GM23338 (cell line): ENCODE measurements at places on chromosomes 2 and 18. TPM values are rescaled to one million over a fixed set of nuclear protein-coding genes. Genes with fewer than 3 reads are reported as not detected.

Gene PPP1R1C
- total RNA-seq = 3.5 and 5.7 TPM in 2 replicates

Gene BMP10
- not detected in 2 replicates for total RNA-seq

Gene GCG
- not detected in 2 replicates for total RNA-seq

Gene CHST10
- 22.2 and 24.5 TPM in 2 replicates for total RNA-seq

Gene ACTR2
- 87.6 and 95.8 TPM in 2 replicates for total RNA-seq

Gene ADRA2B
- 5.9 and 7.9 TPM in 2 replicates for total RNA-seq

DNA sequence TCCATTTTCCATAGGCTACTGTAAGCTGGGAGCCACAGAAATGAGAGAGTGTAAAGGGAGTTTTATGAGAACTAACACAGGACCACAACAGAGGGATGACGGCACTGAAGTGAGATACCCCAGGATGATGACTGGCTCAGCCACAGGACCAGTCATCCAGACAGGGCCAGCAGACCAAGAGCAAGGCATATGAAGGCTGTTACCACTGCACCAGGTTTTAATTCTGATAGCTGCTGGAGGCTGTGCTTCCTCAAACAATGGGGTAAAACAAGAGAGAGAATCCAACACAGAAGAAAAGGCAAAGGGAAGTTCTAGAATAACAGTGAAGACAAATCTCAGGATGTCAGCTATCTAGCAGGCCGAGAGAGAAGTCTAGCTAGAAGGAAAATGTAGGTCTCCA, 94.9 kb downstream of the BCL2 start:
- no peaks in the 10 kb centered on the region for H3K36me3 ChIP-seq
- no peak overlapping the region for H3K4me3 ChIP-seq
- DNase-seq = no peak
- no peak overlapping the region for H3K27ac ChIP-seq

GRCh38 chr2:445896-446295, 158.0 kb upstream of the ALKAL2 start:
- DNase-seq = no peak
- no peaks in the 10 kb centered on the region for H3K27me3 ChIP-seq
- no peak overlapping the region for H3K27ac ChIP-seq
- no peak overlapping the region for H3K4me3 ChIP-seq
- no peaks in the 10 kb centered on the region for H3K36me3 ChIP-seq
- H3K4me1 ChIP-seq = no peaks in the 10 kb centered on the region; the same call in 1 of the 2 replicates

DNA sequence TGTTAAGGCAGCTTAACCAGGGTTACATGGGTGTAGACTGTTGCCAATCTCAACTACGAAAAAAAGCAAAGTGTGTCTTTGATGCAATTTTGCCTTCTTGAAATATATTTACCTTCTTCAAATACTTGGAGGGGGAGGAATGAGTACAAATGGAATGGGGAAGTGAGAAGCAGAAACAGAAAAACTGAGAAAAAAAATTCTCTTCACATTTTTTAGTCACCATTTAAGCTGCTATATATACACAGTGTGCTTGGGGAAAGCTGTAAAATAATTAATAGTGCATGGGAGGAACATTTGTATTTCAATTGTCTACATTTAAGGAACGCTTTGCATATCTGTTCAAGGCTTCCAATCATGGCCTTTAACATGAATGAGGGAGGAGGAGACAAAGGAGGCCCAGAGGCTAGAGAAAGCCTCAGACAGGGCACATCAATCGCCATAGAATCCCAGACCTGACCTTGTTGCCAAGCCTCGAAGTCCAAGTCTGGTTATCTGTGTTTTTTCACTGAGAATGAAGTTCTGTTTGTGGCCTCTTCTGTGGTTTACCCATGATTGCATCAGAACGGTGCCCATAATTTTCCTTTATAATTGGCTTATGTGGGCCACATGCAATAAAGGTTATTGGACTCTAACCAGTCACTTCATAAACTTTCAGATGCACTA, 158.6 kb downstream of the PIK3C3 start:
- no peak overlapping the region for H3K27ac ChIP-seq
- H3K27me3 ChIP-seq = no peaks in the 10 kb centered on the region
- H3K36me3 ChIP-seq = no peaks in the 10 kb centered on the region
- DNase-seq = no peak
- H3K4me3 ChIP-seq = no peak overlapping the region
- H3K4me1 ChIP-seq = 0 out of 2 replicates have a peak, but pooled peaks cover 6% of the 10 kb centered on the region

GRCh38 chr2:104863468-104864279, 9.8 kb downstream of the POU3F3 start:
- peaks cover 63% of the 10 kb centered on the region for H3K4me1 ChIP-seq
- peak overlapping the region; percentile 39 for H3K4me3 ChIP-seq
- peaks cover 98% of the 10 kb centered on the region for H3K27me3 ChIP-seq
- H3K36me3 ChIP-seq = no peaks in the 10 kb centered on the region

GRCh38 chr2:238913931-238914647, 66.2 kb downstream of the TWIST2 start:
- H3K36me3 ChIP-seq = no peaks in the 10 kb centered on the region
- no peak overlapping the region for H3K27ac ChIP-seq
- DNase-seq = no peak
- H3K4me1 ChIP-seq = no peaks in the 10 kb centered on the region
- H3K27me3 ChIP-seq = no peaks in the 10 kb centered on the region
- H3K4me3 ChIP-seq = no peak overlapping the region

DNA sequence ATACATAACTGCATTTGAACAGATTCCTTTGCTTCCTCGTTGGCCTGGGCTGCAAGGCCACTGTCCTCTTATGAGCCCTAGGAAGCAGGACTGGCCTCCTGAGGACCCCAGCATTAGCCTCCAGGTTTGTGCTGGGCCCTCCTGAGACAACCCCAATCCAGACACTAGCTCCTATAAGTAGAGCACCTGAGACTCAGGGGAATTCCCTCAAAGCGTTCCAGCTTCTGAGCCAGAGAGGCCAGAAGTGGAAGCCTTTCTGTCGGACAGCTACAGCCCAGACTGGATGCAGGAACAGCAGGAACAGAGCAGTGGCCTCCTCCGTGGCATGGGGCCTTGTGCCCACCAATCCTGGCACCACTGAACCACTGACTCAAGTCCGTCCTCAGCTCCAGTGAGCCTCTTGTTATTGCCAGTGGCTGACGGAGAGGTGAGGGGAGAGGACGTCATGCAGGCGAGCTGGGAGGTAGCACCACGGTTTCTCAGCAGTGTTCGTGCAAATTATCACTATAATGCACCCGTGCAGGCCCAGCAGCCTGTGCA, 67.2 kb downstream of the NPAS2 start:
- DNase-seq = peak; percentile 25
- H3K4me3 ChIP-seq = no peak overlapping the region
- H3K27ac ChIP-seq = no peak overlapping the region
- H3K27me3 ChIP-seq = 0 out of 2 replicates have a peak, but pooled peaks cover 4% of the 10 kb centered on the region
- H3K36me3 ChIP-seq = no peaks in the 10 kb centered on the region

DNA sequence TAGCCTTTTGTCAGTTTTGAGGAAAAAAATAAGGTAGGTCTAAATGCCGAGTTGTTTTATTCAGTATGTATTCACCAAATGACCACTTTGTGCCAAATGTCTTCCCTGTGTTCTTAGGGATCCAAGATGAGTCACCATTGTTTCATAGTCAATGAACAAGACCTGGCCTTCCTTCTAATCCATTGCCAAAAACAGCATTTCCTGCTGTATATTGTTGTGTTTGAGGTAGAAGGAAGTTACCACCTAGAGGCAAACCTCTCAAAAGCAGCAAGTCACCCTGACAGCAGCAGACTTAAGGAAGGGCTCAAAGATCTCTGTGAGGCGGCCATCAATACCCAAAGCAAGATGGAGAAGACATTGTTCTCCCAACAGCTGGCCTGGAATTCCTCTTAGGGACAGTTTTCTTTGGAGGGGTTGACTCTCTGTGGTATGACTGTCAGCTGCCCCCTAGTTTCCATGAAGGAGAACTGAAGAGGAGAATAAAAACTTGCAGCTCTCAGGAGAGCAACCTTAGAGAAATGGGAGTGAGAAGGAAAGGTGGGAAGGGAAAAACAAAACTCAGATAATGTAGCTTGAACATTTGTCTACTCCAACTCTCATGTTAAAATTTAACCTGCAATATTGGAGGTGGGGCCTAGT, 328.3 kb downstream of the LRATD1 start:
- no peak overlapping the region for H3K4me3 ChIP-seq
- DNase-seq = peak; percentile 10
- no peaks in the 10 kb centered on the region for H3K27me3 ChIP-seq
- H3K36me3 ChIP-seq = no peaks in the 10 kb centered on the region
- no peak overlapping the region for H3K27ac ChIP-seq
- no peaks in the 10 kb centered on the region for H3K4me1 ChIP-seq

- 0 out of 2 replicates have a peak, but pooled peaks cover 4% of the 10 kb centered on the region for H3K4me1 ChIP-seq
- no peak for DNase-seq
Observed at GRCh38 chr18:61428266-61428665, 95.0 kb downstream of the CDH20 start.

DNA sequence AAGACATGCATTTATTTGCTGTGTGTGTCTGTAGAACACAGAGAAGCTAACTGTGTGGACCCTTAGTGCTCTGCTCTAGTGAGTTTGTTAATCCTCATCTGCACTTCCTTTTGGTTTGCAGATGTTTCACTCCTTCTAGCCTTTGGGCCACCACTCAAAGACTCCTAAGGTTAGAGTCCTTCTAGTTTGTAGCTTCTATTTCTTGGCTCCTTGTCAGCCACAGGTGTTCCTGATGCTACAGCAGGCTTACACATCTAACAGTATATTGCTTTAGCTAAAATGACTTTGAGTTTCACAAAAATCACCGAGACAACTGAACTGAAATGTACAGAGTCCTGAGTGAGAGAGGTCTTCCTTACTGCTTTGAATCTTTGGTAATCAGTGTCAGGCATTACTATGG, 551.4 kb downstream of the NRXN1 start:
- no peaks in the 10 kb centered on the region for H3K4me1 ChIP-seq
- no peaks in the 10 kb centered on the region for H3K27me3 ChIP-seq
- H3K36me3 ChIP-seq = no peaks in the 10 kb centered on the region
- no peak for DNase-seq
- H3K4me3 ChIP-seq = no peak overlapping the region
- no peak overlapping the region for H3K27ac ChIP-seq

GRCh38 chr2:189799531-189799930, 15.3 kb downstream of the PMS1 start:
- H3K4me3 ChIP-seq = no peak overlapping the region
- no peaks in the 10 kb centered on the region for H3K4me1 ChIP-seq
- DNase-seq = no peak
- no peaks in the 10 kb centered on the region for H3K27me3 ChIP-seq
- H3K36me3 ChIP-seq = peaks cover 19% of the 10 kb centered on the region; the same call in 1 of the 2 replicates

GRCh38 chr2:239816576-239817467, 208.3 kb downstream of the NDUFA10 start:
- no peak for DNase-seq
- no peaks in the 10 kb centered on the region for H3K4me1 ChIP-seq
- no peaks in the 10 kb centered on the region for H3K27me3 ChIP-seq
- no peaks in the 10 kb centered on the region for H3K36me3 ChIP-seq

GRCh38 chr2:241506793-241507429, 1.5 kb downstream of the STK25 start:
- peak; percentile 49 for DNase-seq
- peak overlapping the region; percentile 94 for H3K4me3 ChIP-seq
- no peak overlapping the region for H3K27ac ChIP-seq
- peaks cover 16% of the 10 kb centered on the region for H3K4me1 ChIP-seq

- no peaks in the 10 kb centered on the region for H3K36me3 ChIP-seq
- no peak overlapping the region for H3K4me3 ChIP-seq
- H3K27me3 ChIP-seq = no peaks in the 10 kb centered on the region
- no peak for DNase-seq
Observed at GRCh38 chr2:75033516-75033915, 75.1 kb downstream of the POLE4 start.

DNA sequence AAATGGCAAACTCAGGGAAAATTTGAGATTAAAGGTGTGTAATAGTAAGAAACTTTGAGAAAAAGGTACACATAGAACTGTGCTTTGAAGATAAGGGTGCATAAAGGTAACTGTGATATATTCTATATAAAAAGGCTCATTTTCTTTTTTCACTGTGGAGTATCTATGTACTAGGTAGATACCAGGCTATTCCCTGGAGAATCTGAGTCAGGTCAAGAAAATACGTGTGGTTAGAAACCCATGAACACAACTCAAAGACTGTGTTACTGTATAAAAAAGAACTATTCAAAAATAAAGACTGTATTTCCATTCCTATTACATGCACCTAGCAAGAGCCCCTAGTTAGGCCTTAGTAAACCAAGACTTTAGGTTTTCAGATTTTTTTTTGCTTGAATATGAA, 100.1 kb upstream of the GRB14 start:
- no peaks in the 10 kb centered on the region for H3K27me3 ChIP-seq
- DNase-seq = no peak
- no peak overlapping the region for H3K27ac ChIP-seq
- H3K36me3 ChIP-seq = no peaks in the 10 kb centered on the region
- no peaks in the 10 kb centered on the region for H3K4me1 ChIP-seq

DNA sequence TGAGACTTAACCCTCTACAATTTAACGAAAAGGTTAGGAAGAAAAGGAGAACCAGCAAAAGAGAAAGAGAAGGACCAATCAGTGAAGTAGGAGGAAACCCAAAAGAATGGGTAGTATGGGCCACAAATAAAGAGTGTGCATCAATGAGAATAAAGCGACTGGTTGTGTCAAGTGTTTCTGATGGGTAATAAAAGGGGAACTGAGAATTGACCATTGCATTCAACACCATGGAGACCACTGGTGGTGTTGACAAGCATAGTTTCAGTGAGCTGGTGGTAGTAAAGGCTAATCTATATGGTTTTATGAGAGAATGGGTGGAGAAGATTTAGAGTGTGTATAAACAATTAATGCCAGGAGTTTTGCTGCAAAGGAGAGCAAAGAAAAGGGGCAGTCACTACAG, 75.4 kb downstream of the CSRNP3 start:
- peaks cover 10% of the 10 kb centered on the region for H3K4me1 ChIP-seq
- no peak overlapping the region for H3K27ac ChIP-seq
- no peaks in the 10 kb centered on the region for H3K27me3 ChIP-seq
- H3K36me3 ChIP-seq = no peaks in the 10 kb centered on the region
- H3K4me3 ChIP-seq = no peak overlapping the region

DNA sequence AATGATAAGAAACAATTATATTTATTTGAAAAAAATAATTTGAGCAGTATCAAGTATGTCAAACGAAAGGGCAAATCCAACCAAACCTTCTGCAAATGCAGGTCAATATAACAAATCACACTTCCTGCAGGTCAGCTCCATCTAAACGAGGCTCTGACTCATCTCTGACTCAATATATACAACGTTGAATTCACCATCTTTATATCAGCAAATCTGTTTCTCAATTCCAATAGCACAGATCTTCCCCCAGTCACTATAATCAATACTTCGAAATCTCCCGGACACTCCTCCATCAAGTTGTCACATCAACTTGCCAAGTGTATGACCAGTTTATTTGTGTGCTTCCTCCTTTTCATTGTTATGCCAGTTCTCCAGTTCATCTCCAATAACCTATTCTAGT, 388.9 kb downstream of the ZEB2 start:
- no peak for DNase-seq
- H3K27ac ChIP-seq = no peak overlapping the region
- peaks cover 12% of the 10 kb centered on the region; the same call in 1 of the 2 replicates for H3K27me3 ChIP-seq
- peaks cover 13% of the 10 kb centered on the region; the same call in 1 of the 2 replicates for H3K4me1 ChIP-seq
- H3K36me3 ChIP-seq = no peaks in the 10 kb centered on the region
- no peak overlapping the region for H3K4me3 ChIP-seq

DNA sequence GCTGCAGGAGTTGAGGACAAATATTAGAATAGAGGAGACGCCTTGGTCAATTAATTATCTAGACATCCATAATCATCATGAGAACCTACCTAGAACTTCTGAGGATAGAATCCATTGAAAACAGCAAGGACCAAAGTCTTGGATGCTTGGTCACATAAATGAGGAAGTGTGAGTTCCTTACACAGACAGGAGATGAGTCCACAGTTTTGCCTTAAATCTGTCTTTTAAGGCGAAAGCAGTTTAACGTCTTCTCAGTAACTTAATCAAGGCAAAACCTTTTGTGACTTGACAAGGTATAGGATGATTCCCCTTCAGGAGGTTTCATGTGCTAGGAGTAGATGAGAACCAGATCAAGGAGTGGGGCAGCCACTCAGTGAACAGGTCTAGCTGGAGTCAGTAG, 1783.2 kb upstream of the CELF4 start:
- no peaks in the 10 kb centered on the region for H3K36me3 ChIP-seq
- no peak overlapping the region for H3K4me3 ChIP-seq
- H3K27ac ChIP-seq = no peak overlapping the region
- DNase-seq = no peak
